SK-MEL-5 (cell line): ENCODE measurements at places on chromosomes 6 and 20.

- no peak for DNase-seq
Observed at GRCh38 chr6:79564636-79565035, 27.4 kb upstream of the LCA5 start.

DNA sequence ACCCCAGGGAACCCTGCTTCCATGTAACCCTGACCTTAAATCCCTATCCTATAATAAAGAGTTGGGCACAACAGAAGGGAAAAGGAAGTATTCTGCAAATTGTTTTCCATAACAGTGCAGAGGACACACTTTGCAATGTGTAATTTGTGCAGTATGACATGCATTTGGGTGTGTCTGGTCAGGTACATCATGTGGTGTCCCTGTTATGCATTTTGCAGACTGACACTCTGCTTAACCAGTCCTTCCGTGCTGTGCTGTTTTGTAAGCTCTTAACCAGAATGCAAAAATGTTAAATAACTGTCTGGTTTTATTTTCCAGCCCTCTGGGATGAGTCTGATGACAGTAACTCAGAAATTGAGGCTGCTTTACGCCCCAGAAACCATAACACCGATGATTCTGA lies 57.0 kb upstream of the XRN2 start:
- DNase-seq, result no peak

GRCh38 chr6:118813775-118814174 lies 80.2 kb upstream of the ASF1A start:
- DNase-seq, result no peak

DNA sequence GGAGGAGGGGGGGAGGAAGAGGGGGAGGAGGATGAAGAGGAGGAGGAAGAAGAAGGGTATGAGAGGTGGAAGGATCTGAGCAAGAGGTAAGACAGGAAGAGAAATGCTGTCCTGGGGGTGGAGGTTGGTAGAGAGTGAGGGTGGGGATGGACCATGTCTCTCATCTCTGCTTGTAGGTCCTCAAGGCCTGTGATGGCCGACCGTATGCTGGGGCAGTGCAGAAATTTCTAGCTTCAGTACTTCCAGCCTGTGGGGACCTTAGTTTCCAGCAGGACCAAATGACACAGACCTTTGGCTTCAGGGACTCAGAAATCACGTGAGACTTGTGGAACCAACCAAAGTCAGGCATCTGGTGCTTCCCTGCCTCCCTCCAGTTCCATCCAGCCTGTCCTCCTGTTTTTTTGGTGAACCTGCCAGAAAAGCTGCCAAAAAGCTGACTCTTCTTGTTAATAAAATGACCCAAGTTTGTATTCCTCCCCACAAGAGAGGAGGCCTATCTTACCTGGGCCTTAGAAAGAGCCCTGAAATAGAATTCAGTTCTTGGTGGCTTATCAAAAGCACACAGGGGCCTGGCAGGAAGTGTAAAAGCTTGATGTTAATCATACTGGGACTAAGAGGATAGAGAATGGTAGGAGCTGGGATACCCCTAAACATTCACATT lies 2.5 kb upstream of the C4A start:
- DNase-seq, result no peak

DNA sequence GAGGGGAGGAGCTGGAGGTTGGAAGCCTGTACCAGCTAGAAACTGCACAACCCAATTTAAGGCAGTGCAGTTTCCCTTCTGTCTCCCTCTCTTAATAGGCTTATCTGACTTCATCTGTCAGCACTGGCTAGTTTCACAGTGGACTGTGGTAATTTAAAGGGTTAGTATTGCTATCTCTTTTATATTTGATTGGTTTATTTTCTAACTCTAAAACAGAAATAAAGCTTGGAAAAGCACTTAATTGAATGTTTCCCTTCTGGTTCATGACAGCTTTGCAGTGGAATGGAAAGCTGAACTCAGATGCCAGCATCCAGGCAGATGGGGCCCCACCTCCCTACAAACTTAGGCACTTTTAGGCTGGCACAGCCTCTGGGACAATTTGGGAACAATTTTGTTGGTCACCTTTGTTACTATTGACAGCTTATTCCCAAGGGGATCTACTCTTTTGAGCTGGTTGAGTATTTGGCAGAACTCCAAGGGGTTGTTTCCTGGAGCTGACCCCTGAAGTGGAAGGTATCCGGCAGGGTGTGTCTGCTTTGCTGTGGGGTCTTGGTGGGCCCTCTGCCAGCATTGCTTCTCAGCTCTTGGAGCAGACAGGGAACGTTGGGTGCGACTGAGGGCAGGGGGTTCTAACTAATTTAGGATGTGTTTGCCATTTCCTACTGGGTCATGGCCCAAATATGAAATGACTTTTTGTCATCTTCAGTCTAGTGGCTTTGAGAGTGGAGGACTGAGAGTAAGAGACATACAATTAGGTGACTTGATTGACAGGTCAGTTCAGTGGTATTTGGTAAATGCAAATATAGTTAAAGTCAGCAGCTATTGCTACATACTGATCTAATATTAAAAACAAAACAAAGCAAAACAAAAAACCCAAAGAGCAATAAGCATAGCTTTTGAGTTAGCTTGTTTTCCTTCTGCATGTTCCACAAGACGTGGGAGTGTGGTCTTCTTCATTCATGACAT lies 9.3 kb downstream of the SH3BGRL2 start:
- no peak for DNase-seq

DNA sequence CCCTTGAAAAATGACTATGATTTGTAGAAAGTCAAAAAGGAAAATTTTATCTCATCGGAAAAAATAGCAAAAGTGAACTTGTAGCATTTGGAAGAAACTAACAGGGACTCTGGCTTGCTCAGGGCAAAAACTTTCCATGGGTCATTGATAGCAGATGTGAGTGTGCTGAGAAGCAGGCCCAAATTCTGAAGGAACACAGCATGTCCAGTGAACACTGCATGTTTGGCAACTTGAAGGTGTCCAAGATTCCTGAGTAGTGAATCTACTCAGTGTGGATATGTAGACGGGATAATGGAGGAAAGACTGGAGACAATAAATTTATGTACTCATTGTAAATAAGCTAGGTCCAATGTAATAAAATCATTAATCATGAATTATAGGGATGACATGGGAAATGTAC lies 8.2 kb downstream of the SLC17A2 start:
- no peak for DNase-seq

DNA sequence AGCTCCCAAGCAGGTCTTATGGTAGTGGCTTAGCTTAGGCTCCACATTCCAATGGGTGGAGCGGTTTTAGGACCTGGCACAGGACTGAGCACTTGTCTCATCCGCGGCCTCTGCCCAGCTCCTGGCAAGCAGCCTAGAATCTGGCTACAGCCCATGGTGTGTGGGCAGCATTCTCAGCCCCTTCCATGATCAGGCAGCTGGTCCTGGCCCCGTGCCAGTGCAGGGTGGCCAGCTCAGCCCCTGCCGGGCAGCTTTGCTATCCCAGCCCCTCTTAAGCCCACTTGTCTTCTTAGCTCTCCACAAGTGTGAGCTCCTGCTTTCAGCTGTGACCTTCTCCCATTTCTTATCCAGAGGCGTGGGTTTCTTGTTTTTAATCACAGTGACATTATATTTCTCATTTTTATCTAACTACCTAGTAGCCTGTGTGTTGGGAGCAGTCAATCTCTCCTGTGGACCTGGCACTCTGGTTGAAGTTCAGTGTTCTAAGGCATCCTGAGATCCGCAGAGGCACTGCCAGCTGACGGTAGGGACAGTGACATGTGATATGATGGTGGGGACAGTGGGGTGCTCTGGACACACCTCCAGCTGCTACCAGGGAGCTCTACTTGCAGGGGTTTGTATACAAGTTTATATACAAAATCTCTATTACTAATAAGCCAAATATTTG lies 119.9 kb upstream of the PRND start:
- no peak for DNase-seq
